ENCODE measurements at places on chromosomes 2 and 18. TPM values are rescaled to one million over a fixed set of nuclear protein-coding genes. Genes with fewer than 3 reads are reported as not detected.

STAT4 gene
- 4.5 TPM for total RNA-seq

FAM124B gene
- total RNA-seq = not detected

SULT1C4 gene
- total RNA-seq = not detected

RBM44 gene
- 0.16 TPM for total RNA-seq

TUBA4B gene
- total RNA-seq = 0.10 TPM

AGXT gene
- total RNA-seq = not detected

DQX1 gene
- 0.14 TPM for total RNA-seq

ERBB4 gene
- total RNA-seq = not detected

PDCD1 gene
- total RNA-seq = 0.02 TPM

DYNAP gene
- total RNA-seq = not detected

ERFE gene
- 7.6 TPM for total RNA-seq

DES gene
- total RNA-seq = 0.27 TPM

SLC19A3 gene
- total RNA-seq = 2.3 TPM

HMSD gene
- not detected for total RNA-seq

TNFAIP6 gene
- 0.89 TPM for total RNA-seq

LHCGR gene
- total RNA-seq = not detected

SLC39A6 gene
- total RNA-seq = 43.8 TPM

TUBA3E gene
- total RNA-seq = 6.9 TPM

DSG4 gene
- total RNA-seq = not detected

AUP1 gene
- total RNA-seq = 238 TPM

PAX8 gene
- 0.98 TPM for total RNA-seq

RTKN gene
- total RNA-seq = 22.4 TPM

ASPRV1 gene
- 0.38 TPM for total RNA-seq

TSPYL6 gene
- not detected for total RNA-seq

TUBA4A gene
- 225 TPM for total RNA-seq

AMER3 gene
- total RNA-seq = not detected

CRYGC gene
- not detected for total RNA-seq

NEURL3 gene
- total RNA-seq = 0.77 TPM

NFE2L2 gene
- total RNA-seq = 37.3 TPM

MYOM1 gene
- total RNA-seq = 0.31 TPM

ARHGAP25 gene
- total RNA-seq = 0.22 TPM

XIRP2 gene
- not detected for total RNA-seq

KCNG2 gene
- not detected for total RNA-seq

ZNF892 gene
- 0.92 TPM for total RNA-seq

RAB6C gene
- total RNA-seq = not detected

NTSR2 gene
- total RNA-seq = 0.08 TPM

FAM110C gene
- total RNA-seq = 0.40 TPM

CHST9 gene
- not detected for total RNA-seq

LAMA3 gene
- 64.3 TPM for total RNA-seq

CDKL4 gene
- not detected for total RNA-seq

MDH1B gene
- total RNA-seq = 1.2 TPM

GRP gene
- total RNA-seq = not detected

SLC8A1 gene
- 0.20 TPM for total RNA-seq

TACR1 gene
- total RNA-seq = 0.03 TPM

KCNJ13 gene
- total RNA-seq = not detected

TMEM87B gene
- 19.9 TPM for total RNA-seq

ESPNL gene
- total RNA-seq = 0.07 TPM

RESP18 gene
- total RNA-seq = not detected

CCBE1 gene
- 9.8 TPM for total RNA-seq

OR6B2 gene
- not detected for total RNA-seq

UGT1A4 gene
- total RNA-seq = not detected

TBC1D8 gene
- 92.6 TPM for total RNA-seq

ABCA12 gene
- total RNA-seq = 0.23 TPM
